ENCODE measurements at places on chromosomes 16 and 17. TPM values are rescaled to one million over a fixed set of nuclear protein-coding genes. Genes with fewer than 3 reads are reported as not detected.

- DNase-seq: peak; percentile 93
These were observed 6.1 kb downstream of the WDR81 start for GRCh38 chr17:1730326-1731193.

DNA sequence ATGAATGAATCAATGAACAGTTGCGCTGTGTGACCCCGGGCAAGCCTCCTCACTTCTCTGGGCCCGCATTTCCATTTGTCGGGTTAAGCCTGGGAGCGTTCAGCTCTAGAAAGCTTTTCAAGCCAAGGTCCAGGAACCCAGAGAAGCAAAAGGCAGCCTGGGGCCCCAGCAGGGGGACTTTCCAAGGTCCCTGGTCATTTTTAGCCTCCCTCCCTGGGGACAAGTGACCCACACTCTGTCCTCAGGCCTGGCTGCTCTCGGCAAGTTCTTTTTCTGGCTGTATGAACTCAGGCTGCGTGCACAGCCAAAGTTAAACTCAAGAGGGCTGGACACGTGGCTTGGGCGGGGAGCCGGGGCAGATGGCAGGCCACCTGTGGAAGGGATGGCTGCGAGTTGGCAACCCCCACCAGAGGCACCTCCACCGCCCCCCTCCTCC, 41.4 kb upstream of the CIBAR2 start:
- peak; percentile 86 for DNase-seq

SOX8 gene
- 0.47 TPM for total RNA-seq

DNA sequence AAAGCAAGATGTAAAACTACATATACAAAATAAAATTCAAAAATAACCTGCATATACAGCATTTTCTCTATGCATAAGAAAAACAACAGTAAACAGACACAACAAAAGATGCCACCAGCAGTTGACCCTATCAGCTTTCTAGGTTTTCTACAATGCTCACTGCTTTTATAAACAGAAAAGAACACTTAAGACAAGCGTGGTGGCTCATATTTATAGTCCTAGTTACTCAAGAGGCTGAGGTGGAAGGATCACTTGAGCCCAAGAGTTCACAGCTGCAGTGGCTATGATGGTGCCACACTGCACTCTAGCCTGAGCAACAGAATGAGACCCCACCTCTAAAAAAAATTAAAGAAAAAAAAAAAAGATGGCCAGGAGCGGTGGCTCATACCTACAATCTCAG, 46.5 kb upstream of the ATP2A3 start:
- DNase-seq: no peak

TMC5 gene
- total RNA-seq: not detected

DNA sequence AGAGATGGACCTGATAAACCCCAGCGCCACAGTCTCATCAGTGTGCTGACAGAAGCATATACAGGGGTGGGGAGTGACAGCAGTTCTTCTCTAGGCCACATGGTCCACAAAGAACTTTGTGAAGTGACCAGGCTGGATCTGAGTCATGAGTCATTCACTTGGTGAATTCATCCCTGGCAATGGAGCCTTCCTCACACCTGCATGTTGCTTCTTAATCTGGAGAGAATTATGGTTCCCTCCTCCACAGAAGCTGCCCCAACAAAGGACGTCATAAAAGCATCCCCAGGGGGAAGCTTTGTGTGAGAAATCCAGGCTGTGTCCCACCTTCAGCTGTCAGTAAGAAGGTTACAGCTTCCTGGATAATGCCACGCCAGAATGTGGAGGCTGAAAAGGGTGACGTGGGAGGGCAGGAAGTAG, 215.6 kb upstream of the MAF start:
- no peak for DNase-seq

- no peak for DNase-seq
These were observed 10.7 kb downstream of the C17orf78 start for GRCh38 chr17:37386462-37386861.

GRCh38 chr16:8718851-8719680, 44.6 kb downstream of the ABAT start:
- DNase-seq: no peak

DNA sequence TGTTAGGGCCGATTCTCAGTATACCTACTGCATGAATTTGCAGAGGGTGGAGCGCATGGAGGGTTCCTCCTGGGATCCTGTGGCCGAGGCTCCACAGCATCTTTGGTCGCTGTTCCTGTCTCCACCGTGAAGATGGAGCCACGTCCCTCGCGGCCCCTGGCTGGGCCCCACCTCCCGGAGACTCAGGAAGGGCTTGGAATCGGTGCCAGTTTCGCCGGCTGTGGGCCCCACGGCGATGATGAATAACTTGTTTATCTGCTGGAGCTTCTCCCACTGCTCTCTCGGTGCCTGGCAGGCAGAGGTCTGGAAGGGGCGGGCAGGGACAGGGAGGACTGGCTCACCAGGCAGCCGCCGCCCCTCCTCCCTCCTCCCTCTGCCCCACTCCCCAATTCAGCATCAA, 8.1 kb downstream of the SLC5A11 start:
- DNase-seq: peak; percentile 17

CEMP1 gene
- total RNA-seq: not detected

DNA sequence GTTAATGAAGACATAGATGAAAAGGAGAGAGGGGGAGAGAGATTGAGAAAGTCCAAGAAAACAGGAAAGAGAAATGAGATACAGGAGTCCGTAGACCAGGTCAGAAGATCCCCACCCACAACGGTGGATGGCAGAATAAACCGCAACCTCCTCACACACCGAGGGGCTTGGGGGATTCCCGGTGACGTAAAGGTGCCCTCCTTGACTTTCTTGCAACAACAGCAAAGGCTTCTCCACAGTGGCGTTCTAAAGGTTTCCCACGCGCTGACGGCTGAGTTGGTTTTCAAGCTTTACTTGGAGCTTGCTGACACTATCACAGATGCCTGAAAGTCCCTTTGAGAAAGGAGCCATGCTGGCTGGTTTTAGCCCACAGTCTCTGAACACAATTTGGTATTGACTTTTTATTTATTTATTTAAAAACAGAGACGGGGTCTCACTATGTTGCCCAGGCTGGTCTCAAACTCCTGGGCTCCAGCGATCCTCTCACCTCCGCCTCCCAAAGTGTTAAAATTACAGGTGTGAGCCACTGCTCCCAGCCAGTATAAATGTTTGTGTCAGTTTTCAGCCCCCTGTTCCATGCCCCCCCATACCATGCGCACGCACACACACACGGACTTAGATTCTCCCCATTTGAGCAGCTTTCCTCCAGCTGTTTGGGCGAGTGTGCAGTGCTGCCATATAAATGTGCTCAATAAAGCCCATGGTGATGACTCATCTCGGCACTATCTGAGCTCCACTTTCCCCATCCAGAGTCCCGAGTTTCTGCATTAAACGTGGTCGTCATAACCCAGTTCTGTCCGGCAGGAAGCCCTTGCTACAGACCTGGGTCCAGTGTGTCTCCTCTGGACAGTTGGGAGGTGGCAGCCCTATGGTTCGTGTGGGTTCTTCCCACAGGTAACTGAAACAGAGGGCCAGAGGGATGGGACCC, 33.0 kb upstream of the SEC14L1 start:
- DNase-seq: no peak

NRN1L gene
- total RNA-seq: not detected

- DNase-seq: no peak
These were observed 85.0 kb upstream of the MYOCD start for GRCh38 chr17:12580640-12581039.

DNA sequence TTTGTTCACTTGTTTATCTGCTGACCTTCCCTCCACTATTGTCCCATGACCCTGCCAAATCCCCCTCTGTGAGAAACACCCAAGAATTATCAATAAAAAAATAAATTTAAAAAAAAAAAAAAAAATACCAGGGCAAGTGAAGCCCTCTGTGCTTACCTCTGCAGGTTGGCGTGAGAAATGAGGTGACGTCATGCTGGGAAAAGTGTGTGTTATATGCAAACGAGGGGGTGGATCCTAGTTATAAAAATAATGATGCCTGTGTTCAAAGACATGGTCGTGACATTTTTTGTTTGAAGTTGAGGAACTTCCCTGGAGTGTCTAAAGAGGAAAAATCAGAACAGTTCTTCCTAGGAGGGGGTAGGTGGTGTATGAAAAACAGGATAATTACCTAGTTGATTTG, 20.2 kb downstream of the TMC7 start:
- DNase-seq: no peak

GRCh38 chr17:17304521-17304985, 1.4 kb downstream of the NT5M start:
- no peak for DNase-seq

- DNase-seq: no peak
These were observed 17.9 kb downstream of the MYO1C start for GRCh38 chr17:1474402-1475189.

KRTAP4-9 gene
- total RNA-seq: not detected

GRCh38 chr16:72410492-72410891, 238.5 kb upstream of the PMFBP1 start:
- no peak for DNase-seq

DNA sequence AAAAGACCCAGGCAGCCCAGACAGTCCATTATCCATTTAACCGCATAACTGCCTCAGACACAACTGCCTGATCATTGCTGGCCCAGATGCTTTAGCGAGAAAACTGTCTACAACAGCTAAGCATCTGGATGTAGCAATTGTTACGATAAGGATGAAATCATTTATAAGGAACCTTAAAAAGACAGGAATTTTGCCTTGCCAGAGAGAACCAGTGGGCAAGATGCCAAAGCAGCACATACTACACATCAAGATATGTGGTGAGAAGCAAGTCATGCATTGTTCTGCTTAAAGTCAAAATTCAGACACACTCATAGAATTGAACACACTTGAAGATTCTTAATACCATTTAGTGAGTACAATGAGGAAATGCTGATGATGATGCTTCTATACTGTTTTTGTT, 1525.3 kb downstream of the CDH8 start:
- no peak for DNase-seq

DNA sequence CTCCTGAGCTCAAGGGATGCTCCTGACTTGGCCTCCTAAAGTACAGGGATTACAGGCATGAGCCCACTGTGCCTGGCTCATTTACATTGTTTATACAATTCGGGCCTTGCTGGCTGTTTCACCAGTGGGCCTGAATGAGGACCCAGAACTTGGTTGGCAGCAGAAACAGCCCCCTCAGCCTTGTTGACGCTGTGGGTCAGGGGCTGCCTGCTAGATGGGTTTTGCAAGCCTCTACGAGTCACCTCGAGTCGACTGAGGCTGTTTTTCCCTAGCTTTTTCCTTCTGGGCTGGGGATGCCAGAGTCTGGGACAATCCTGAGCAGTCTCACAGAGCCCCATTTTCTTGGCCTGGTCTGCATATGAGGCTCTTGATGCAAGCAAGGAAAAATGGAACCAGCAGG, 16.1 kb downstream of the PPL start:
- DNase-seq: no peak

GRCh38 chr16:2487903-2488531, 13.1 kb downstream of the TBC1D24 start:
- DNase-seq: peak; percentile 23

GRCh38 chr17:60782742-60783141, 105.1 kb downstream of the BCAS3 start:
- no peak for DNase-seq

G6PC1 gene
- total RNA-seq: not detected

- no peak for DNase-seq
These were observed 311.0 kb upstream of the TNRC6C start for GRCh38 chr17:77647531-77647930.

- no peak for DNase-seq
These were observed 1.3 kb upstream of the PSMB3 start for GRCh38 chr17:38751144-38751807.

DCUN1D3 gene
- 21.4 TPM for total RNA-seq

DNA sequence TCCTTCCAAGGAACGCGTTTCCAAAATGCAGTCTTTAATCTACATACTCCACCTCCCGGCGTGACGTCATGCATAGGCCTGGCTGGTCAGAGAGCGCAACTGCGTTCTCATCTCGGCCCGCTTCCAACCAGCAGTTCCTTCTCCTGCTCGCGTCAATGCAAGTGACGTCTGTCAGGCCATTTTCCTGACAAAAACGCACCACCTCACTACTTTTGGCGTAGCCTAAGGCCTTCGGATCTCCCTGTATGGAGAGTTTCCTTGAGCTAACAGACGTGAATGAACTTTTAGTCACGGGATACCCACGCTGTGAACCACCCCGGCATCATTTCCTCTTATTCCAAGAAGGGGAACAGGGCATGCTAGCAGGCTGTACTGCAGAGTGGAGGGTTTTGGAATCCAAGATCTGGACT, 25.0 kb downstream of the TEX14 start:
- DNase-seq: peak; percentile 82

- no peak for DNase-seq
These were observed 86.4 kb downstream of the TEX14 start for GRCh38 chr17:58605470-58605869.
